Activated gamma-delta T cell treated with anti-CD3 and anti-CD28 coated beads, Interleukin-2, amount 50 U/mL, for 16 hours (primary cell): ENCODE measurements at places on chromosomes 1 and 21.

- no peak for DNase-seq
Measured at GRCh38 chr1:234721476-234722269, 111.7 kb upstream of the IRF2BP2 start.

GRCh38 chr1:207973898-207974568 lies 63.1 kb upstream of the CD34 start:
- no peak for DNase-seq

GRCh38 chr1:19877821-19878636 lies 4.2 kb upstream of the OTUD3 start:
- DNase-seq: no peak

DNA sequence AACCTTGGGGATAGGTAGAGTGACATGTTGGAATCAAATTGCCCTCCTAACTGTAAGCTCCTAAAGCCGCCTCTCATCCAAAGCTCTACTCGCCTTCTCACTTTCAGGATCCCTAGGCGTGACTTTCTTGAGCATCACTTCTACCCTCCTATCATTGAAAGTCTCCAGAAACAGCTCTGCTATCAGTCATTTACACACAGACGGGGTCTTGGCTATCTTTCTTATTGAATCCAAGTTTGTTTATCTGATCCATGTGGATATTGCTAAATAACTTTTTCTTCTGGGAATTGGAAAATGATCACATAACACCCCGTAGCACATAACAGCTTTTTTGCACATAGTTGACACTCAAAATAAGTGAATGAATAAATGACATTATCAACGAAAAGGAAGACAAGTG lies 216.4 kb upstream of the KIAA0040 start:
- DNase-seq: no peak

GRCh38 chr1:25123551-25123950 lies 108.8 kb downstream of the SYF2 start:
- no peak for DNase-seq
